WERI-Rb-1 (cell line): ENCODE measurements at places on chromosomes 3 and 15.

DNA sequence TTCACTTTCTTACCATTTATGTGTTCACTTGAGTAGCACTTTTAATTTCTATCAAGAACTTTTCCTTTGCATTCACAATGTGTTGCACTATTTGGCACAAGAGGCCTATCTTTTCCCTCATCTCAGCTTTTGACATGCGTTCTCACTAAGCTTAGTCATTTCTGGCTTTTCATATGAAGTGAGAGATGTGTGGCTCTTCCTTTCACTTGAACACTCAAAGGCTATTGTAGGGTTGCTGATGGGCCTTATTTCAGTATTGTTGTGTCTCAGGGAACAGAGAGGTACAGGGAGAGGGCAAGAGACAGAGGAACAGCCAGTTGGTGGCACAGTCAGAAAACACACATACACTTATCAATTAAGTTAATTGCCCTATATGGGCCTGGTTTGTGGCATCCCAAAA is 127.4 kb upstream of the MLF1 start:
- DNase-seq, result no peak

DNA sequence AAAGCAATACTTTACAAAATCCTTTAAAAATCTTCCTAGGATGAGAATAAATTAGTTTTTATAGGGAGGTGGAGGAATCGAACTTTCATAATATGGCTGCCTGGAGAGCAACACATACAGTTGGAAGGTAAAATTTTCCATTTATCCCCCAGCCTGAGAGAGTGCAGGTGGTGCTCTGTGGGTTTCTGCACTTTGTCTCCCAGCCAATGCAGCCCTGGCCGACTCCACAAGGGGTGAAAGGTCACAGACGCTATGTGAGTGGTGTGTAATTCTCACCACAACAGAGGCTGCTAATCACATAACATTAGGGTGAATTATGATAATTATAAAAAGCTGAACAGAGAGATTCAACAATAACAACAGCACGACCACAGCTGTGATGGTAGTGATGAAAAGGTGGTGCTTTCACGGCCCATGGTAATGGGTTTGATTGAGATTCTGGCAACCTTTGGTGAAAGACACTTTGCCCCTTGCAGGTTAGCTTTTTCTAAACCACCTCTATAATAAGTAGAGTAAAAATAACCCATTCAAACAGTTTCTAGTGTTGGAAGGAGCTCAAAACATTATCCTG is 30.1 kb upstream of the NANOGP8 start:
- no peak for DNase-seq

DNA sequence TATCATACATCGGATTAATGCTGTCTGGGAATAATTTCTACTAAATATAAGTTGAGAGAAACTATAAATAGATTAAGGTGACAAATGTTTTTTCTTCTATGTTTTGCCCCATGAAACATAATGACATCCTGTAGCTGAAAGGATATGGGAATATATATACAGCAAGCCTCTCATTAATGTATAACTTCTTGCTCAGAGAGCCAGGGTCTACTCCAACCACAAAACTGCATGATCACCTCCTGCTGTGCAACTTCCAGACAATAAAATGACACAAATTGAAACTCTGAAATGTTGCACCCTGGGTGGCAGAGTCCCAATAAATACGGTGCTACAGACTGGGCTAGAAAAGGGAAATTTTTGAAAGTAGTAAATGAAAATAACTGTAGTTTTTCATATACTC is 571.9 kb upstream of the CBLB start:
- DNase-seq, result no peak

GRCh38 chr3:44628716-44629115 is 3.9 kb downstream of the ZNF197 start:
- DNase-seq, result no peak

GRCh38 chr3:194675081-194675640 is 3.2 kb upstream of the LSG1 start:
- DNase-seq, result no peak

- peak; percentile 82 for DNase-seq
Measured at GRCh38 chr15:54374184-54374952, 396.1 kb downstream of the UNC13C start.

DNA sequence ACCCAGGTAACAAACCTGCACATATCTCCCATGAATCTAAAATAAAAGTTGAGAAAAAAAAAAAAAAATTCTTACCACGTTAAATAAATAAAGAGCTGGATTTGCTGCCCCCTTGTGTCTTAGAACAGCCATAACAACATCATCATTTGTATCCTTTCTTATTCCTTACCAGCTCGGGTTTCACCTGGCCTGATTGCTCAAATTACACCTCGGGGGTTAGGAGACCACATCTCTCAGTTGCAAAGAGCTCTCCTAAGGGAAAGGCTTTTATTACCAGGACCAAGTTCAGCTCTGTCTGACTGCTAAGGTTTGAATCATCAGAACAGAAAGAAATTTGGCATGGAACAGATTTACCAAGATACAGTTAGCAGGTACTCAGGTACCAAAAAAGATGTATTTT is 25.8 kb upstream of the RPL39L start:
- peak; percentile 30 for DNase-seq

GRCh38 chr3:63353383-63353782 is 75.3 kb downstream of the SYNPR start:
- DNase-seq, result no peak

DNA sequence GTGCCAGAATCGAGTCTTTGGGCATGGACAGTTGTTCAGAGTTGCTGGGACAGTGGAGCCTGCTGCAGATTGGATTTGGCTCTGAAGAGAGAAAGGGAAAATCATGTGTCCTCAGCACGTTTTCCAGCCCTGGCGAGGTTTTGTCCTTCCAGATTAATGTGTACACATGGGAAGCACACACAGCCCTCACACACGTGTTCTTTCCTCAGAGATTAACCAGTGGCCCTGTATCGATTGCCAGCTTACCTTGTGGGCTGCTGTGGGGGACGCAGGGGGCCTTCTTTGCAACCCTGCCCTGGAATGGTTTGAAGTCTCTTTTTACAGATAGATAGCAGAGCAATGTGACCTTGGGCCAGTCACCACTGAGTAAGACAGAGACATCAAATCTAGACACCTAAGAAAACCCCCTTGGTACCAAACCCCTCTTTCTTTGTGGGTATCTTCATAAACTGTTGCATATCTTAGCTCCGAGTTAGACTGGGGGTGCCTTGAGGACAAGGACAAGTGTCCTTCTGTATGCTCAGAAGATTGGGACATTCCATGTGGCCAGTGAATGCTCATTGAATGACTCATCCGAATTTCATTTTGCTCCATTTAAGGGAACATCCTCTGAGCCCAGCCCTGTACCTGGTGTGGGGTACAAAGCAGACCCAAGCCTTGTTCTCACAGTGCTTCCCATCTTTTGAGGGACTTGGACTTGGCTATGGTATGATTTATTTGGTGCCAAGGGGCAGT is 48.0 kb downstream of the SMAD6 start:
- no peak for DNase-seq

DNA sequence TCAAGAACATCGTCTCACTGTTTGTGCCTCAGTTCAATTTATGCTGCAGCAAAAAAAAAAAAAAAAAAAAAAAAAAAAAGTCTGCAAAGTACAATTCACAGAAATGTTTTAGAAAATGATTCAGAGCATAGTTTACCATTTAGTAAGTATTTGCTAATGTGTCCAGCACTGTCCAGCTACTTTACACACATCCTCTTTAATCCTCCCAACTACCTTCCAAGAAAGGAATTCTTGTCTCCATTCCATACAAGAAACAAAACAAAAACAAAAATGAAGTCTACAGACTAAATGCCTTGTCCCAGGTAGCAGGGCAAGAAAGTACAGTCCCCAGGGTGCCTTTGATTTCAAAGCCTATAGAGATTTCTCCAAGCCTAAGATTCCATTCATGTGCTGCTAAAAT is 38.9 kb upstream of the SNTN start:
- no peak for DNase-seq

DNA sequence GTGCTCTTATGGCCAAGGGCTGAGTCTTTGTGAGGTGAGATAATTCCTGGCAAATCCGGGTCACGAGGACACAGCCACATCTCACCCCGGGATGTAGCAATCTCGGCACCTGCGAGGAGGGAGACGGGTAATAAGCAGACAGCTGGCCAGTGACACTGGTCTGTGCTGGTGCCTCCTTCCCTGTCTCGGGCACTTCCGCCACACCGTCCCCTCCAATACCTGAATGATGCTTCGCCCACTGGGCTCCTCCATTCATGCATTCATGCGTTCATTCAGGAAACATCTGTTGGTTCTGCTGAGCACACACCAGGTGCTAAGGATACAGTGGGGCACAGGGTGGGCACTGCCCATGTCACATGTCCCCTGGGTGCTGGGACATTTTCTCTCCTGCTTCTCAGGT is 60.1 kb downstream of the ATP10A start:
- DNase-seq, result no peak

DNA sequence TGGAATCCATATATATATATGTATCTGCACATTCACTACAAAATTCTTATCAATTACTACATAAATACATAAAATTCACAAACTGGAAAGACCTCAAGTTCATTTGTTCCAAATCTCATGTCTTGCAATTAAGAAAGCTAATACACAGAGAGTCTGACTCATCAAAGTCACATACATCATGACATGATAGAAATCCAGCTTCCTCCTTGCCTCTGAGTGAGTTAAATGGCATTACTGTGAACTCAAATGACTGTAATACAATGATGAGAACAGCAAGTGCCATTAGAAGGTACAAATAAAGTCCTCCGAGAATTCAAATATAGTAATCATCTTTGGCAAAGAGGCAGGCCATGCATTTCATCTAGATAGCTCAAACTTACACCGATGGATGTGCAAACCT is 55.1 kb upstream of the AGTR1 start:
- DNase-seq, result no peak

GRCh38 chr15:67148196-67148701 is 82.8 kb downstream of the SMAD3 start:
- no peak for DNase-seq

- peak; percentile 60 for DNase-seq
Measured at GRCh38 chr3:156291272-156292123, 171.1 kb downstream of the KCNAB1 start.

DNA sequence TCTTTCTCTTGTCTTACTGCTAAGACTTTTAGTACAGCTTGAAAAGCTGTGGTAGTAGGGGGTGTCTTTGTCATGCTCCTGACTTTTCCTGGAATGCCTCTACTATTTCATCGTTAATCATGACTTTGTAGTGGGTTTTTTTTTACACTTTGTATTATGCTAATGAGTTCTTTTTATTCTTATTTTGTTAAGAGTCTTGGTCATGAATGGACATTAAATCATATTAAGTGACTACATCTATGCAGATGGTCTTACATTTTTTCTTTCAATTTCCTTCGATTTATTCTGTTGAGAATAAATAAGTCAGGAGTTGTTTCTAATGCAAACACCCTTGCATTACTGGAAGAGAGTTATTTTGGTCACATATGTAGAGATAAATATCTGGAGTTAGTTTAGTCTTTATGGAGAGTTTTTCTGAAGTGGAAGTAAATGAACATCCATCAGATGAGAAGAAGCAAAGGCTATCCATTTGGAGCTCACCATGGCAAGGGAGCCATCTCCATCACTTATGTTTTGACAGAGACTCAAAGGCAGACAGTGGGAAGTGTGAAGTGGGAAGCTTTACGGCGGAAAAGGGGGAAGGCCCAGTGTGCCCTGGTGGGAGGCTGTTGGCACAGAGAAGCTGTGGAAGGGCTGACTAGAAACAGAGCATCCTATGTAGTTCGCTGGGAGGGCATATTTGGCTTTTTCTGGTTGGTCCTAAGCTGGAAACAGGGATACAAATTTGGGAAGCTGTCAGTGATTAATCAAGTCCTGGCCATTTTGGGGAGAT is 73.1 kb upstream of the PRR23E start:
- no peak for DNase-seq

DNA sequence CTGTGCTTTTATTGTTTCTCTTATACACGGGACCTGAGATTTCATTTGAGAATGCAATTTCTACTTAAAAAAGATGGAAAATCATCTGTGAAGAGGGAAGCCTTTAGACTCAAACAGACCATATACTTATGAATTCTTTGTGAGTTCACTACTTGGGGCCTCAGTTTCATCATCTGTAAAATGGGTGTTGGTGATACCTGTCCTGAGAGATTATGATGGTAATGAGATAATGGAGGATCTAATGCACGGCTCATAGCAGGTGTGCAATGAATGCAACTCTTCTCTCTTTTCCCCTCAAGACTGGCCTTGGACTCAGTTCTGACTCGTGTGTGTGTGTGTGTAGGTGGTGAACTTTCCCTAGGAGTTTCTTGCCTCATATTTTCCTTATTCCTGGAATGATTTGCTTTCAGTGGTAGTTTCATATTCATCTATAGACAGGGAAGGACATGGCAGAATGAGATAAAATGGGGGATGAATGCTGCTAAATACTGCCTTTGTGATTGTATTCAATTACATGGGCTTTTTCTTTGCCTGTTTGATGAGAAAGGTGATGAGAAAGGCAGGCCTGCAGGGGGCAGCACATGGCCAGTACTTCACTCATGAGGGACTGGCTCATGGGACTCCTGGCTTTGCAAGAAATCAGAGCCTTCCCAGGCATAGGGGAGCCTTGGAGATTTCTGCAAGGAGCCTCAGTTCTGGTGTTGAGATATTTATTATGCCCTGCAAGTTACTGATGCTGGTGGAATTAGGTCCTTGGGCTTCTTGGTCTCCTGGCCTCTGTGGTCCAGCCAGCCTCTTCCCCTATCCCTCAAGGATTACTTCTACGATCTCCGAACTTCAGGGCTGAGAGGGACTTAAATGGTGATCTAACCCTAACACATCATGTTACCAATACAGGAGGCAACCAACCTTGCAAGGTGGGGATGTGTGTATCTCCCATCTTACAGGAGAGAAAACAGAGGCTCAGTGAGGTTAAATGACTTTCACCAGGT is 70.7 kb downstream of the RPLP1 start:
- DNase-seq, result peak; percentile 89

DNA sequence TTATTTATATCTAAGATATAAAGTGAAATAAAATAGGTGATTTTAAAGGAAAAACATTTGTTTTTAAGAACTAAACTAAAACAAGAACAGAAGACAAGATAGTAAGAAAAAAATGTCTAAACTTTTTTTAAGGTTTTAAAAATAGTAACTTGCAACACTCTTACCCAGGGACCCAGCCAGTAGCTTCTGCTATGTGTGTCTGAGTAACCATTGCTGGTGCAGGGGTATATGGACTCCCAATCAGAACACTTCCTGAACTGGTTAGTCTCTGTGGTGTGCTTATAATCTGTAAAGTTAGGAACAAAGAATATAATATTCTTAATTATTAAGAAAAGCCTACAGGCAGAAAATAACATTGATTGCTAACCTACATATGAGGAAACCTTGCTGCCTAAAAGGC is 118.4 kb downstream of the ATP1B3 start:
- DNase-seq, result no peak

GRCh38 chr3:111465081-111465670 is 76.8 kb upstream of the CD96 start:
- DNase-seq, result peak; percentile 48

GRCh38 chr3:67458896-67459530 is 195.4 kb downstream of the SUCLG2 start:
- no peak for DNase-seq

- no peak for DNase-seq
Measured at GRCh38 chr3:45437383-45437782, 49.0 kb downstream of the LARS2 start.

- no peak for DNase-seq
Measured at GRCh38 chr3:21705769-21706168, 45.2 kb downstream of the ZNF385D start.
